ENCODE measurements at places on chromosomes 5 and 9.

DNA sequence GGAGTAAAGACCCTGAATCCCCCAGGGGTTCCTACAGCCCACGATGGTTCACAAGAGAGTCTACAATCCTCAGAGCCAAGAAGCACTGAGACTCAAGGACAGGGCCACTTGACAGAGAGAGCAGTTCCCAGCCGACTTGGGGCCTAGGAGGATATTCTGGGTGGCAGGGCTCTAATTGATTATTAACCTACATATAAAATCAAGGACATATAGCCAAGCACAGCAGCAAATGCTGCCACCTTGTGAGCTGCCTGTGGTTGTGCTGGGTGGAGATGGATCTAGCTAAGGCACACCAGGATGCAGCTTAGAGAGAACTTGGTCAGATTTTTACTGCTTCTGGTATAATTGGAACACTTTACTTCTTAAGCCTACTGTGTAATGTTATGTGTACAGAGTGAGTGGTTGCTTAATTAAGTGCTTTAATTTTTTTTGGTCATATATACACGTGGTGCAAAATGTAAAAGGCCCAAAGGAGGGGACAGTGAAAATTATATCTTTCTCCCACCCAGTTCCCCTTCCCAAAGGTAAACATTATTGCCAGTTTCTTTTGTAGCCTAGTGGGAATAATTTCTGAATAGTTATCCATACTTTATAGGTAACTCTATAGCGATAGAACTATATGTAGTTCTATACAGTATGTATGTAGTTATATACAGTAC is 78.8 kb downstream of the F2RL2 start:
- DNase-seq = peak; percentile 26

GRCh38 chr9:114820776-114821501 is 15.1 kb upstream of the TNFSF15 start:
- no peak for DNase-seq

- no peak for DNase-seq
Observed at GRCh38 chr5:73433982-73434342, 14.6 kb downstream of the FOXD1 start.

GRCh38 chr5:58362135-58362534 is 97.8 kb downstream of the PLK2 start:
- no peak for DNase-seq

DNA sequence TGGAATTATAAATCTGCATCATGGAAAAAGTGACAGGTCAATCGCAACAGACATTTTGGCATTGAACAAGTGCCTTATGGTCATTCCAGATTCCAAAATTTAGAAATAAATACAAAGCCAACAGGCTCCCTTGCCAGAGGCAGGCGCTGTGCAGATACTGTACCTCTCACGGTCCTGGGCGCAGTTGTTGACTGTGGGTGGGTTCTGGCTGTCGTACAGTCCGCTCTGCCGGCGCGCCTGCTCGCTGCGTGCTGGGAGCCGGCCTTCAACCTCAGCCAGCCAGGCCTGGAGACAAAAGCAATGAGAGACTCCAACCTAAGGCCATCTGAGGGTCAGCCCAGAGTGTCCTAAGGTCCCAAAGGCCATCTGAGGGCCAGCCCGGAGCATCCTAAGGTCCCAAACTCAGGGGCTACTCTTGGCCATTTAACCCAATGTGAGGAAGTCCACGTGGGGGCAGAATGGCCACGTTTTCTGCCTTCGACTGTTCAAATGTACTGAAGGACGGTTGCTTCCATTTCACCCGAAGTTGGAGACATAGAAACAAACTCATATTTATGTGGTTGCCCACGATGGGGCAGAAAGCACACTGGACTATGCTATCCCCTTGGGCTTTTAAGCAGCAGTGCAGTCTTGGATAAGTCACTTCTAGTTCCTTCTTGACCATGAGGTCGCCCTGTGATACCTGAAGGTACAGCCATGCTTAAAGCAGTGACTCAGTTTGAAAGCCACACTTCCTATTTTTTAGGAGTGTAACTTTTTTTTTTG is 65.2 kb downstream of the USP20 start:
- no peak for DNase-seq

DNA sequence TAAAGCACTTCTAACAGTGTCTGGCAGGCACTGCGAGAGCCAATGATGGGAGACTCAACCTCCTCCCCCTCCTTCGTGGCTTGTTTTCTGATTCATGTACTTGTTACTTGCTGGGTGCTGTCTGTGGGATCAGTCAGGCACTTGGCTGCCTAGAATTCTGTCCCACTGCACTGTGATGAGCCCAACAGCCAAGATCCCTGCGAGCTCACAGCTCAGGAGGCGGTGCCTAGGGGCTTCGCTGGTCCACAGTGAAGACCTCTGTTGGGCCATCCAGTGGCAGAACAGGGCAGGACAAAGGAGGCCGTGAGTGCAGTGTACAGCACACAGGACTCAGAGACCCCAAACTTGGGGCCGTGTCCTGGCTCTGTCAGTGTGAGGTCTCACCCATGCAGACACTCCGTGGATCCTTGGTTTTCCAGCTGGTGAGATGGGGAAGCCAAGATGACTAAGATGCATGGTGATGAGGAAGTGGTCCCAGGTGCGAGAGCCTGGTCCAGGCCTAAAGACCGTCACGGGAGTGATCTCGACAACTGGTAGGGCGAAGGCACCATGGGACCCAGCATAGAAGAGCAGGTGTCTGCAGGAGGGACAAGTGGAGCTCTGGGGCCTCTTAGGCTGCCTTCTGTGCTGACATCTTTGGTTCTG is 19.5 kb downstream of the MYMK start:
- no peak for DNase-seq

- no peak for DNase-seq
Observed at GRCh38 chr5:135127439-135128240, 93.6 kb upstream of the PITX1 start.

DNA sequence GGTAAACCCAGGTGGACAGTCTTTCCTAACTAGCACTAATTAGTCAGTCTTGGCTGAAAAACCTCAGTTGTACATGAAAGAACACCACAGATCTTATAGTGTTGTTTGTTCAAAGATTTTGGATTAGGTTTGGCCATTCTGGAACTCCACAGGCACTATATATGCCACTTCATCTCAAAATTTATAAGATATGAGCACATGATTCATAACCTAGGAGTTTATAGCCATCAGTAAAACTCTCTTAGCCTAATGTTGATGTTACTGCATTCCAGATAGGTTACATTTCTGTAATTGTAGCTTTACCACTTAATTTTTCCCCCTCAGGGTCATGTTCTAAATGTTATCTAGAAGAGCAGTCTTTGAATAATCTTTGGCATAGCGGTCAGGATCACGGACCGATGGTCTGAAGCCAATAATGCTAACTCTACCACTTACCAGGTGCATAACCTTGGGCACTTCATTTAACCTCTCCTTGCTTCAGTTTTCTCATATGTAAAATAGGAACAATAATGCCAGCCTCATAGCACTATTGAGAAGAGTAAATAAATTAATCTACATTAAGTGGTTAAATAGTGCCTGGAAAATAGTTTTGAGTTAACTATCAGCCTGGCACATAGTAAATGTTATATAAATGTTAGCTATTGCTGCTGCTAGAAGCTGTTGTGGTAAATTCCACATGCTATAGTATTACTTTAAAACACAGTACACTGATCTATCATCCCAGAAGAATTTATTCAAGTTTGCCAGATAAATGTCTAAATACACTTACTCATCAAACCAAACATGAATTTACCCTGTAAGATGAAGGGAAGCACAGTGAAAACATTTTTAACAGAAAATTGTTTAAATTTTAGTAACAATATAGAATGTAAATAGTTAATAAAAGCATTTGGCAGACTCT is 743.9 kb downstream of the NR2F1-AS1 start:
- DNase-seq = no peak

- DNase-seq = no peak
Observed at GRCh38 chr5:36138900-36139683, 12.6 kb downstream of the LMBRD2 start.

- DNase-seq = no peak
Observed at GRCh38 chr5:2696156-2696807, 55.2 kb downstream of the IRX2 start.

GRCh38 chr9:75591972-75592371 is 298.5 kb upstream of the PCSK5 start:
- no peak for DNase-seq

DNA sequence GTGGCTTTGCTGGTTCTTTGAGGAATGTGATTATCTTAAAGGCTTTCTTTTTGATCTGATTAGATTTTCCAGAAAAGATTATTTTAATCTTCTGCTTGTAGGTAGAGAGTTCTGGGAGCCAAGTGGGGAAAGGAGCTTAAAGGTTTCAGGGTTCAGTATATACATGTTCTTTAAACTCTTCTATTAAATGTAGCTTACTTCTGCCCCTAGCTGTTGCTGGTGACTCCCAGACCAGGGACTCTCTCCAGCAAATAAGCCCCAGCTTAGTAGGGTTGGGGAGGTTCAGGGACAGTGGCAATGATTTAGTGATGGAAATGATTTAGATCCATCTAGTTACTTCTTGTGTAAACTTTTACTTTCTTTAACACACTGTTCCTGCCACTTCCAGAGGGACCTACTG is 72.2 kb downstream of the SLC12A2 start:
- no peak for DNase-seq

- DNase-seq = no peak
Observed at GRCh38 chr5:17766031-17766430, 131.8 kb downstream of the TAF11L14 start.

GRCh38 chr5:39772307-39772706 is 347.5 kb upstream of the DAB2 start:
- DNase-seq = no peak

GRCh38 chr5:66646570-66646969 is 50.4 kb downstream of the MAST4 start:
- DNase-seq = no peak

DNA sequence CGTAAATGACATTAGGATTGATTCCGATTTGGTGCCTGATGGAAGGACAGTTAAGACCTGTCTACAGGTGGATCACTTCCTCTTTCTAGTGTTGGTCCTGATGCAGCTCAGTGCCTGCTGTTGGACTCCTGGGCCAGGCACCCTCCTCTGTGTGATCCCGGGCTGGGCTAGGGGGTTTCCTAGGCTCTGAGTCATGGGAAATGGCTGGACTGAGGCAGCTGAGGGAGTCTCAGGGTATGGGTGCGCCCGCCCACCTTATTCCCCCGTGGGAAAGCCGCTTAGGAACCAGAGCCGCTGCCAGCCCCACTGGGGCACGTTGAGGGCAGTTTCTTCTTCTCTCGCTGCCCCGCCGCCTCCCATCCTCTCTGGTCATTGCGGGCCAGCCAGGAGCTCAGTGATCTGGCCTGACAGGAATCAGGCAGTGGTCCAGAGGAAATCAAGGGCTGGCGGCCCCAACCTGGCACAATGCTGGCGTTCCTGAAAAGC is 12.9 kb downstream of the TCF7 start:
- no peak for DNase-seq

DNA sequence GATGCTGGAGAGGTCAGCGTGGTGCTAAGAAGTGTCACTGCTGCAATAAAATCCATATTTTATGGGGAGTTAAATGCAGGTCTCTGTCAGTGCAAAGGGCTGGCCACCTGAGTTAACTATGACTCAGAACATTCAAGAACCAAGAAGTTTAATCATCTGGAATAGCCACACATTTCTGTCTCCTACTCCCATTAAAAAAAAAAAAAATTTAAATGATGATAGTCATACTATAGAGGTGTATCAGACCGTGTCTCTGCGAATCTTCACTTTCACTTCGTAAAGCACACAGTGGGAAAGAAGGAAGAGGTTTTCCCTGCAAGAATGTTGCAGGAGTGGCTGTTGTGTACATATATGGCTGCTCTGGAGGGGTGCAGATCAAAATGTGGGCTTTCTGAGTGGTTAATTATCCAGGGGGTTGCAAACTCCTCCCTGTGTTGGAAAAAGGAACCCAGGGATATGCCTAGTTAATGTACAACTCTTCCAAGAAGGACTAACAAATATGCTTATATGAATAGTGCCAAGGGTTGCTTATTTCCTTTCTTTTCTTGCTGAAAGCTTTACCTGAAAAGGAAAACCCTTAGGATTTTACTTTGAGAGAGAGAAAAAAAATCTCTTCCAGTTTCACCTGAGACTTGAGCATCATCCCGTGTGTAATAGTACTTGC is 1.5 kb downstream of the CDH6 start:
- DNase-seq = no peak

- DNase-seq = no peak
Observed at GRCh38 chr5:51203598-51203997, 179.7 kb upstream of the ISL1 start.

DNA sequence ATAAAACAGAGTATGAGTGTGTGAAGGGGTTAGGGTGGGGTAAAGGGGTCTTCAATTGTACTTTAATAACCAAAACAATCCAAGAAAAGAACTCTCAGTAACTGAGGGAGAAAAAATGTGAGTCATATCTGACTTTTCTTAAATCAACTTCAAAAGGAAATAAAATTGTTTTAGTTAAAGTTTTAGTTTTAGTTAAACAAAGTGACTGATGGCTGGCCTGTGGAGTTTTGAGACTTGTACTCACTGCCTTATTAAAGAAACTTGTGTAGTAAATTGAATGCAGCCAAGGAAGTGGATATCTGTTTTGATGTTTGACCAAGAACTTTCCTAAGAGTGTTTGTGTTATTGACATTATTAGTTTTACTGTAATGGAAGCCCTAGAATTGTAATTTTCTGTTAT is 2032.6 kb downstream of the MAT2B start:
- no peak for DNase-seq

GRCh38 chr5:72503888-72504491 is 3.2 kb downstream of the ZNF366 start:
- no peak for DNase-seq

DNA sequence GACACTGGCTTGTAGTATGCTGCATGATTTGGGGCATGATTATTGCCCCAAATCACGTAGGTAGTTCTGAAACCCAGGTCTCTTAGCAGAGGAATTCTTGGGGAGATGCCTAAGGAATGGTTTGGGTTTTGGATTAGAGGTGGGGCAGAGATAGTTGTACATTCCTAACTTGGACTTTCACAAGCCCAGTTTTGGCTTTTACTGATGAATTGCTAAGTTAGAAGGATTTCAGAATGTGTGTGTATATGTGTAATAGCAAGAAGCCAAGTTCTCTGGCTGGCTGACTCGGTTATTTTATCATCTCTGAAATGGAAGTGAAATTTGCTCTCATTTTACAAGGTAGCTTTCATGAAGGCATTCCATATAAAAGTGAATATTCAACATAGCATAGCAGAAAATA is 23.8 kb upstream of the ZNF131 start:
- DNase-seq = no peak

GRCh38 chr9:99820685-99821395 is 845 bp upstream of the NR4A3 start:
- peak; percentile 48 for DNase-seq
